ENCODE measurements at places on chromosomes 2 and 18.

- DNase-seq: no peak
Measured at GRCh38 chr18:23485386-23485785, 17.9 kb upstream of the RMC1 start.

DNA sequence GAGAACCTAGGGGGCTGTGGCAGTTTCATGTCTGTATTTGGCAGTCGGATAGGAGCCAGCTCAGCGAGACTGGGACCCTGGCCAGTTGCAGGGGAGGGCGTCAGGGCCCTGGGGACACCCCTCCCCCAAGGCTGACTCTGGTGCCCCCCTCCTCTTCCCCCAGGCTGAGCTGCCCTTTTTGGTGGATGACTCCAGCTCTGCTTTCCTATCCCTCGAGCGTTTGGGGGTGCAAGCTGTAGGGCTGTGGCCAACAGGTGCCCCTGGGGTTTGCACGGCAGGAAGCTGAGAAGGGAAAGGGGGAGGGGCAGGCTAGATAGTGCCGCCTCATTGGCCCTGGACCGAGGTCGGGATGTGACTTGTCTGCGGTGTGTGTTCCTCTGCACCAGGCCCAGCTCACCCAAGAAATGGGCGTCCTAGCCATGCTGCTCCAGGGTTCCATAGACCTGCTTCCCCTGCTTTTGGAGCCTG lies 26.4 kb downstream of the SPEG start:
- peak; percentile 37 for DNase-seq

- DNase-seq: no peak
Measured at GRCh38 chr2:118535171-118535817, 312.2 kb downstream of the EN1 start.

DNA sequence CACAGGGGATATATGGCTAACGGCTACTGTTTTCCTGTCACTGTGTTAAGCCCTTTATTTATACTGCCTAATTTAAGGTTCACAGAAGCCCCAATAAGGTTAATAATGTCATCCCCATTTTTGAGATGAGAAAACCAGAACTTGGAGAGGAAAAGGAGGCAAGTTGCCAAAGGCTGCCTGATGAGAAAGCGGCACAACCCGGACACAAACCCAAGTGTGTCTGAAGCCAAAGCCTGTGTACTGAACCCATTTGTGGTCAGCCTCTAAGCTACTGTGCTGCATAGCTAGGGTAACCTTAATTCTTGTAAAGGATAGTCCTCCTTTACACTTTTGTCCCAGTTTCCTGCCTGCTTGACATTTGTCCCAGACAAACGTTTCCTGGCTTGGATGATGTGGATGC lies 954.7 kb upstream of the FANCL start:
- DNase-seq: no peak

GRCh38 chr2:173171321-173171720 lies 95.7 kb downstream of the MAP3K20 start:
- no peak for DNase-seq

GRCh38 chr2:191636586-191636985 lies 41.4 kb upstream of the NABP1 start:
- no peak for DNase-seq

DNA sequence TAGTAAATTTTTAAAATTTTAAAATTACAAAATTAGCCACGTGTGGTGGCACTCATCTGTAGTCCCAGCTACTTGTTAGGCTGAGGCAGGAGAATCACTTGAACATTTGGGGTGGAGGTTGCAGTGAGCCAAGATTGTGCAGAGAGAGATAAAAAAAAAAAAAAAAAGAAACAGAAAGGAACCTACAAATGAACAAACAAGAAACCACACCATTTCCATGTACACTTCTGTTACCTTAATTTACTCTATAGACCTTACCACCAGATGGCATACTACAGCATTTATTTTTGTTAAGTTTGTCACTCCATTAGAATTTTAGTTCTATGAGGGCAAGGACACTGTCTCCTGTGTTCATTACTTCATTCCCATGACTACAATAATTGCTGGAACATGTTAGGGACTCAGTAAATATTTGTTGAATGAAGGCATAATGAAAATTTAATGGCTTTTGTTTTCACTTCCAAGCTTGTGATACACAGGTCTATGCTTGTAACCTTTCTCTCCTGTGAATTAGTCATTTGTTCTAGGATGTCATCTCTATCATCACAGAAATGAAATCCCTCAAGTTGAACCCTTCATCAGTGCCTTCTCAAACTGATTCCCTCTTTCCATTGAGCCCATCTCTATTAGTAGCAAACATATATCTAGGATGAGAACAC lies 76.0 kb downstream of the ARHGAP15 start:
- DNase-seq: peak; percentile 78

DNA sequence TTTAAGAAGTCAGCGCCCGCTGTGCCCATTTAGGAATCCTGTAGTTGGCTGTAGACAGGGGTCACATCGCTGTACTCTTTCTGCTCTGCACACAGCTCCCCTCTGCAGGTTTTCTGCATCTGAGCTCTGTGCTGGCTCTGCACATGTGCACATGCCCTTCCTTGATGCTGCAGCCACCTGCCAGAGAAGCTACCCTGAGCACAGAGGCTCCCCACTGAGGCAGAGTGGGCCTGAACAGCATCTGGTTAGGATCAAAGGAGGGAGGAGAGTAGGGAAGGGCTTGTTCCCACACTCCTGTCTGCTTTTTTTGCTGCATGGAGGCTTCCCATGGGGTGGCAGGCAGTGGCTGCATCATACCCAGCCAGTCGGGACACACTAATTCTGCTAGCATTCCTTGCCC lies 238.9 kb downstream of the FHOD3 start:
- DNase-seq: no peak

GRCh38 chr2:108377401-108377800 lies 353 bp upstream of the SULT1C4 start:
- no peak for DNase-seq

DNA sequence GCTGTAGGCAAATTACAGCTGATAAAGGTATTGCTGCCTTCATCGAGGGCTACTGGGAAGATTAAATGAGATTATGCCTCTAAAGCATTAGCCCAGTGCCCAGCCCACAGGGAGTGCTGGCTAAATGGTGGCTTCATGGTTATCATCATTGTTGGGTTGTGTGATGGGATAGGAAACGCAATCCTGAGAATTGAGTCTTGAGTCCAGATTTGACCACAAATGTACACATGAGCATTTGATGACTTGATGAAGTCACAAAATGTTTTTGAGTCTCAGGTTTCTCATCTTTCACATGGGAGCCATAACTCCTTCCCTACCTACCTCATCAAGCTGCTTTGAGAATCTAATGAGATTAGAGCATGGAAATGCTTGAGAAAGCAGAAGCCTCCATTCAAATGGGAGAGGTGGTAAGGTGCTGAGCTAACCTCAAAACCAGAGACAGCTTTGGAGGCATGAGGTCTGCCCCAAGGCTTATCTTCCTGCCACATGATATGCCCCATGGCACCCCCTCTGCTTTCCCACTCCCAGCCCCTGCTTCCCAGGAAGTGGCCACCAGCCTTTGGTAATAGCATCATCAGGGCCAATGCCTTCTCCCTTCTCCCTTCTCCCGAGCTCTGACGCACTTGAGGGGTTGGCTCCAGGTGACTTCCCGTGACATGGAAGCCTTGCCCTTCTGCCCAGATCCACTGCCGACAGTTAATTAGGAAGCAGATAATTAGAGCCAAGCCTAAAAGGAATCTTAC lies 149.4 kb upstream of the EPAS1 start:
- DNase-seq: no peak

- DNase-seq: peak; percentile 74
Measured at GRCh38 chr2:144660518-144661316, 140.8 kb upstream of the ZEB2 start.

DNA sequence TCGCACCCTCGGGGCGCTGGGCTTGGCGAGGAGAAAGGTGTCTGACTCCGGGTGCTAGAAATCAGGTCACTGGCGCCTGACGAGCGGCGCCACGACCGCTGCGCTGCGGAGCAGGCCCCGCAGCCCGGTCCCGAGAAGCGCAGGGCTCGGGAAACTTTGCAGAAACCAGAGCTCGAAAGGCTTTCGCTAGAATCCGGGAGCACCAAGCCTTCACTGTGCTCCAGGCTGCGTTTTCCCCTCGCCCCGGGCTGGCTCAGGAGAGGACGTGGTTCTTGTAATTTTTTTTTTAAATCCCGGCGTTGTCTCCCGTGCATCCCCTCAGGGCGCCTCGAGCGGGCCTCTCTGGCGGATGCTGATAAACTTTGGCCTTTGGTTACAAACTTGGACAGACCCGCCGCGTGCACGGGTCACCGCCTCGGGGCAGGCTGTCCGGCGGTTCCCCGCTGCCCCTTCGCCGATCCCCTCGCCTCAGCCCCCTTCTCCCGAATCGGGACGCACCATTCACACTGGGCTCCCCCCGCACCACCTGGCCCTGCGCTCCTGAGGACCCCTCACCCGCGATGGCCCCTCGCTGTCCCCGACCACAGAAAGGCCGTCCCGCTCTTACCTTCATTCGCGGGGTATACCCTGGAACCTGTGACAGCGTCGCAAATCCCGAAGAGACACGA lies 419 bp downstream of the EPHA4 start:
- peak; percentile 41 for DNase-seq

DNA sequence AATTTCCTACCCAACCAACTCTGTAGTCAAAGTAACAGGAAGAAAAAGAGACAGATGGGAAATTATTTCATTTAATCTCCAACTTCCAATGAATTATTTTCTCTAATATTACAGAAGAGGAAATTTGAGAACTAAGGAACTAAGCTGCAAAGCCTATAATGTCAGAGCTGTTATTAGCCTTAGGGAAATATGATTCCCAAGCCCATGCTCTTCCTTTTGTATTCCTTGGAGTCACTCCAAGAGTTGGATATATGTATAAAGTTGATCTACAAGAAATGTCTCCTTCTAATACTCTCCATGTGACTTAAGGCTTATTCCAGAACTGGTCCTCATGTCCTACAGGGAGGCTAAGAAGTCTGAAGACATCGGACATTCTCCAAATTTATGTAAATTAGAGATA lies 31.6 kb upstream of the VWC2L start:
- no peak for DNase-seq

DNA sequence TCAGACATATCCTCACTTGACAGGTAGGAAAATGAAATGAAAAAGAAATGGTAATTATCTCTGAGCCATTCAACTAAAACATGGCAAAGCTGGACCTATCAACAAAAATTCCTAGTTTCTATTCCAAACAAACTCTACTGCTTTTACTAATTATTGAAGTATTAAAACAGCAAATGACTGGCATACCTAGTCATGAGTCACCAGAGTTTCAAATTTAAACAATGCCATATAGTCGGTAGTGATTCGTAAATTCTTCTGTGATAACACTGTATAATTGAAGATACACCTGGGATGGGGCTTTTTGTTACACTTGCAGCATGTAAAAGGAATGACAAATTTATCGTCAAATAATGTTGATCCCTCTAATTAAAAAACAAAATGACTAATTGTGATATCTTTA lies 153.1 kb upstream of the THUMPD2 start:
- no peak for DNase-seq

GRCh38 chr18:54031243-54031642 lies 193.2 kb downstream of the MBD2 start:
- no peak for DNase-seq

GRCh38 chr2:240836781-240837467 lies 16.9 kb upstream of the KIF1A start:
- DNase-seq: no peak

DNA sequence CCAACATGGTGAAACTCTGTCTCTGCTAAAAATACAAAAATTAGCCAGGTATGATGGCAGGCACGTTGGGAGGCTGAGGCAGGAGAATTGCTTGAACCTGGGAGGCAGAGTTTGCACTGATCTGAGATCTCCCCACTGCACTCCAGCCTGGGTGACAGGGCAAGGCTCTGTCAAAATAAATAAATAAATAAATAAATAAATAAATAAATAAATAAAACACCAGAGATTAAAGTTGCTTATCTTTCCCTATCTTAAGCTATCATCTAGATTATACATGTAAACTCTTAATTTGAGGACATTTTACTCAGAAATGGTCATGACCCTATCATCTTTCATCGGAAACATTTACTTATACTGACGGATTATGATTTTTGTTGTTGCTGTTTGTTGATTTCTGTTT lies 373.2 kb downstream of the GALNT13 start:
- no peak for DNase-seq

DNA sequence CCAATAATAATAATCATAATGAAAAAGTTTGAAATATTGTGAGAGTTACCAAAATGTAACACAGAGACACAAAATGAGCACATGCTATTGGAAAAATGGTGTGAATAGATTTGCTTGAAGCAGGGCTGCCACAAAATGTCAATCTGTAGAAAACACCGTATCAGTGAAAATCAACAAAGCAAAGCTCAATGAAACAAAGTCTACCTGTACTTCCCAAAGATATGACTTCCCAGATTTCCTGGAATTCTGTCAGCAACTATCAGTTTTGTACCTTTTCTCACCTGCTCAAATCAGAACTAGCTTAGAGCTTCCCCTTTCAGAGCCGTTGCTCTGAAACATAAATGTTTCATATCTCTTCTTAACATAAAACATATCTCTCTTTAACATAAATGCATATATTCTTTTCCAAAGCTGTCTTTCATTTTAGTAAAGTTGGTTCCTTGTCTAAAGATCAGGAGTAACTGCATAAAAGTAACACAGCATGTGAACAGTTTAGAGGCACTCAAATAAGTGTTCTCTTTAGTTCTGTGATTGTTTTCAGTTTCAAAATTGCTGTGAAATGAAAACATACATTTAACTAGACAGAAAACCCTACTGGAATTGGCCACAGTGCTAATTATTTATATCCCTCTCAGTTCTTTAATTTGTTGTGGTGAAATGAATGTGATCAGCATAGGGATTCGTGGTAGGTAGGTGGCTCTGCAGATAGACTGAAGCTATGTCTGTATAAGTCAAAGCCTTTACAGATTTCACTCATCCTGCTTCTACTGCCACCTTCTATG lies 262.5 kb downstream of the KCNJ3 start:
- no peak for DNase-seq

DNA sequence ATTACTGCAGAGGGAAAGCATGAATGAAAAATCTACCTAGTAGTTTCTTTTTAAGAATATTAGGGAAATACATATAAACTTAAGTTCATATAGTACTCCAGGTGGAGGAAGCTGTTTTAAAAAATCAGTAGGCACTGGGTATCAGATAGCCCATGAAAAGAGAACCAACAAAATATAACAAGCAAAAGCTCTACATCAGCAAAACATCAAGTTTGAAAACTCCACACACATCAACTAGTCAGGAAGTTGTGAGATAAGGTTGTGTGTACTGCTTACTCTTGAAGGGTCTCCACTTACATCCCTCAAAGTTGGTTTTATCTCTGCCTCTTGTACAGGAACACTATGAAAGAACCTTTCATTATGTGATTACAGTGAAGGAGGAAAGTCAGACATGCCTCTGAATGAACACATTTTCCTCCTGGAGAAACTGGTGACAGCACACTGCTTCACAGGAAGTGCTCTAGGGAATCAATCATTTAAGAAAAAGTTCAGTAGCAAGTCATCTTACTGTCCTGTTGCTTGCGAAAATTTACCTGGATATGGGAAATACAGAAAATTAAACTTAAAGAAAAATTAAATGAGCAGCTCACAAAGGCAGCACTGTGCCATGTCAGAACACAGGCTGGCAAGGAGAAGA lies 57.7 kb downstream of the THADA start:
- DNase-seq: no peak

Measured in hematopoietic multipotent progenitor cell treated with erythropoietin and hydrocortisone succinate and interleukin-3 and kit ligand, for 4 days (in vitro differentiated cells).